Fibroblast of skin of left biceps (primary cell): ENCODE measurements at places on chromosomes 7 and 10.

DNA sequence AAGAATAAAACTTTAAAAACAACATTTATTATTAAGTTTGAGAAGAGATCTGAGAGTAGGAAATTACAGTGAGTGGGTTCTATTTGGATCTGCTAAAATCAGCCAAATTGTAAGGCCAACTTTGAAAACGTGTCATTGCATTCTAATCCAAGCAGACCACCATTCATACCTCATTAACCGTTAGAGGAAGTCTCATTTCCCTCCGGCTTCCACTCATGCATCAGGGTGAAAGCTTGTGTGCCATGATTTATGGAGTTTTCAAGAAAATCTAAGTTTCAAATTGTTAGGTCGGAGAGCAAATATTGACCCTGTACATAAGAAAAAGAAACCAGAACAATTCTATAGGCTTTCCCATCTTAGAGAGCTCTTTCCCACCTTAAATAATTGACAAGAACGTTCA, 166.6 kb upstream of the NRG3 start:
- no peak for DNase-seq

DNA sequence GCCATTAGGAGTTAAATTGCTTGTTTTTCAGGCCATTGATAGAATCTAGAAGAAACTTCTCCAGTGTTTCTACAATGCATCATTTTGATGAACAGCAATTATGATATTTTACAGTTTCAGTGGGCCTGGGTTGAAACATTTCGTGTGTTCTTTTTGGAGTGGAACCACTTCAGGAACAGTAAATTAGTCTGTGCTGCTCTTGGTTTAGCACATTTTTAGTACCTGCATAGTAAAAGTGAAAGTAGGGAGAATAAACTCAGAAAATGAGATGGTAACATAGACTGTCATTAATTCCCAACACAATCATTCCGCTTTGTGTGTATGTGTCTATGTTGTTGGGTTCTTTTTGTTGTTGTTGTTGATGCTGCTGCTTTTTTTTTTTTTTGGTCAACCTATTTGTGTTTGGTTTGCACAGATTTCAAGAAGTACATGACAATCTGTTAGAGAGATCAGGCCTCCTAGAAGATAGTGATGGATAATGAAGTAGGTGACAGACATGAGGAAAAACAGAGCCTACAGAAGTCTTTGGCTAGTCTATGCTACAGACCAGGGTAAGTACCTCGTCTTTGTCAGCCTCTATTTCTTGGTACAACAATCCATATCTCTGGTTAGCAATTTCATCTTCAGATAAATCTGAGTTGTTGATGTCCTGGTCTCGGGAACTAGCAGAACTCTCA, 154.0 kb upstream of the TARP start:
- DNase-seq: no peak

GRCh38 chr10:103800789-103801540, 54.4 kb downstream of the SH3PXD2A start:
- DNase-seq: no peak

- DNase-seq: no peak
Observed at GRCh38 chr7:39618868-39619267, 4.5 kb upstream of the RALA start.

DNA sequence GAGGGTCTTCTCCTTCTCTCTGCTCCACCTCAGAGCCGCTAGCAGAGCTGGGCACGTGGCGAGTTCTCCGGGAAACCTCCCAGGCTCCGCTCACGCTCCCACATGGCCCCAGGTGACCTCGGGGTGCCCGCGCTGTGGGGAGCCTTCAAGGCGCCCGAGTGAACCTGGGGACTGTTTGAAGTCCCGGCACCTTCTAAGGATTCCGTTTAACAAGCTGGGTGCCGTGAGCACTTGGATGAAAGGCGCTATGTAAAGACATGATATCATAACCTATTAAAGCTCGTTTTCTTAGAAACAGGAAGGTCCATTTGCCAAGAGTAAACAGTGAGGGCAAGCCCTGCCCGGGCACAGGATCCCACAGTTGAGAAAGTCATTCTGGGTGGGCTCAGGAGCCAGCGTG, 15.8 kb upstream of the MYL10 start:
- DNase-seq: no peak

GRCh38 chr7:36865019-36865418, 140.7 kb upstream of the AOAH start:
- DNase-seq: no peak

DNA sequence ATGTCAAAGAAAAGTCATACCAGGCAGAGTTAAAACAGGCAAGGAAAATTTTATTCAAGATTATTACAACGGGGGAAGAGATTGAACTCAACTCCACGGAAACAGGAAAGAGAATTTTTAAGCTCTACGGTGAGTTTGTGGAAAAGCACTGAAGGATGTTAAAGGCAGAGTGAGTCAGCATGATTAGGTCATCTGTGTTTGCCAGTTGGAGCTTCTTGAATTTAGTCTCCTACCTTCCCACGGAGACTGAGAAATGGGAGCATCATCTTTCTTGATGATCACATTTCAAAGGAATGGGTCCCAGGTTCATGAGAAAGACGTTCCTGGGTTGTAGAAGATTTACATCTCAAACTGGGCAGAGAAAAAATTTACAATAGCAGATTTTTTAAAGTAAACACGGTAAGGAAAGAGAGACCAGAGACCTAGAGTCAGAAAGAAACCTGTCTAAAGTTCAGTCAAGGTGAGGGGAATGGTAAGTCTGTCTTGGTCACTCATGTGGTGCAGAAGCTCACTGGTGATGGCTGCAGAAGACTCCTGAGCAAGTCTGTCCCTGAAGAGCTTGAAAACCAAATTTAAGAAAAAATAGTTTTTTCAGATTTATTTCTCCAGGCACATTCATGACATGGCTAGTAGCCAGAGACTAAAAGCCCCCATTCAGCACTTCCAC, 516.9 kb upstream of the LRRN3 start:
- DNase-seq: peak; percentile 8

DNA sequence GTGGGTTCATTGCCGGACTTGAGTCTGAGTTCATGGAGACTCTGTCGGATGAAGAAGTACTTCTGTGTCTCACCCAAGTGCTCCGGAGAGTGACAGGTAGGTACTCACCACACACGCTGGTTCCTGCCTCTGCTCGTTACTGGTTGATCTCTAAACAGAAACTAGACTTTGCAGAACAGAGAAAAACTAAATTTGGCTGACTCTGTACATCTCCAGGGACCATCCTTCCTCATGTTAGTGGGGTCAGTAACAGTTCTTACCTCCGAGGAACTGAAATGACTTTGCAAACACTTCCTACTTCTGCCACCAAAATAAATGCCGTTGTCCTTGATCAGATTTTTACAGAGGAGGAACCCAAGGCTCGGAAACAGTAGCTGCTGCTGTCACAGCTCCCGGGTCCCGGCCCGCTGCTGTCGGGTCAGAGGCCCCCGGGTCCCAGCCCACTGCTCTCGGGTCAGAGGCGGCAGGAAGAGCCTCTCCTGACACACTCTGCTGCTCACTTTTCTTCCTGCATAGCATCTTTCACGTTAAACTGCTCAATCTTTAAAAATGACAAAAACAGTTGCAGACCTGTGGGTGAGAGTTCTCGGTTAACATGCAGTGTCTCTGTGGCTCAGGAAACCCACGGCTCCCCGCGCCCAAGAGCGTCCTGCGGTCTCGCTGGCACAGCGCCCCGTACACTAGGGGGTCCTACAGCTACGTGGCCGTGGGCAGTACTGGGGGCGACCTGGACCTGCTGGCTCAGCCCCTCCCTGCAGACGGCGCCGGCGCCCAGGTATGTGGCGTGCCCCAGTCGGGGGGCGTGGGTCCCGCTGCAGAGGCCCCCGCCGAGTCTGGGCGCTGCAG, 4.8 kb upstream of the MTG1 start:
- no peak for DNase-seq

GRCh38 chr7:5265320-5266190, 17.2 kb upstream of the SLC29A4 start:
- DNase-seq: no peak

DNA sequence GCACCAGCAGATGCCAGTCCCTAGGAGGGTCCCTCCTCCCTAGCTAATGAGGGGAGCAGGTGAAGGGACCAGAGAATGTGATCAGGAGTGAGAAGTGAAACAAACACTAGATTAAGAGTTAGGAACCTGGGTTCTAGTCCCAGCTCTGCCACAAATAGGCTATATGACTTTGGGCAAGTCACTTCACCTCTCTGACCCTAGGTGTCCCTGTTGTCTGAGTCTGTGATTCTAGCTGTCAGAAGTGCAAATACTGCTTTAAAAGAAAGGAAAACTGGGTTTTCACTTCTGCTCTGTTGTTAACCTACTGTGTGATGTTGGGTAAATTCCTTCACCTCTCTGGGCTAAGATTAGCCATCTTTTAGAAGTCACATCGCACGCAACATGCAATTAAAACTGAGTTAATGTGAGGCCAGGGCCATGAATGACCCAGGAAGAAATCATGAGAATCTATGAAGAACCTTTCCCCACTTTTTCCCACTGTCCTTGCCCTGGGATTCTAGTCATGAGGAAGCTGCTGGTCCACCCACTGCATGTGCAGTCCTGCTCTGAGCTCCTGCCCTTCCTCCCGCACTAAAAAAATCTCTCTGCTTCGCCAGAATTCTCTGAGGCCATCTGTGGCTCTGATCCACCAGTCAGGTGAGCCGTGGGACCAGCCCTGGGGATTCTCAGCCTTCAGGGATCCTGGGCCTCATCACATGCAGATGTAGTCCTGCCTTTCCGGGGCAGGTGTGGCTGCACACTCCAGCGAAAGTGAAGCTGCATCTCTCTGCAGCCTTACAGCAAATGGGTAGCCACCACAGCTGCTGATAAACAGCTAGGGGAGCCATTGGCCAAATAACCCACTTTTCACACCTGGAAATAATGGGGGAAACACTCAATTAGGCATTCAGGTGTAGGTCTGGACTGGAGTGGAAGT, 181.7 kb downstream of the PLXNA4 start:
- DNase-seq: no peak

DNA sequence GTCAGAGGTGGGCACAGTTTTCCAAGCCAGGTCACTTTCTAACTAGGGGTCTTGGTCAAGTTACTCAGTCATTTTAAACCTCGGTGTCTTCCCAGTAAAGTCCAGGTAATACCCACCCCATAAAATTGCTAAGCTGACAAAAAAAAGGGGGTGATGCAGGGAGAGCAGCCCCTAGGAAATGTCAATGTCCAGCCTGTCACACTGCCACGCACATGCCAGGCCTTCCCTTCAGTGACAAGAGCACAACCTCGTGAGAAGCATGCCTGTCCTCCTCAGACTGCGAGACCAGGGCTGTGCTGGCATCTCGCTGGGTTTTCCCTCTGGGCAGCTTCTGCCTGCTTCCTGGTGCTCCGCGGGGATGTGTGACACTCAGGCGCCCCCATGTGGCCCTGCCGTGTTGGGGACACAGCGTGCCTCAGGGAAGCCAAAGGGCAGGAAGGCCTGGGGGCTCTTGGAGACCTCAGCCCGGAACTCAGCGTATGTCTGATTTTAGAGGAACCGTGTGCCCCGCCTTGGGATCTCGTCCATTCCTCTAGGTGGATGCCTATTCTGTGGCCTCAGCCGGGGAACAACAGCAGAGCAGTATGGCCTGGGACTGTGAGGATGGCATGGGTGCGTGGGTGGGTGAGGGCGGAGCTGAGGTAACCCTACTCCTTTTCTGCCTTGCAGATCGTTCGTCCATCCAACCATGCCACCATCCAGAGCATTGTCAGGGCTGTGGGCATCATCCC, 10.2 kb upstream of the GDF2 start:
- DNase-seq: peak; percentile 3

DNA sequence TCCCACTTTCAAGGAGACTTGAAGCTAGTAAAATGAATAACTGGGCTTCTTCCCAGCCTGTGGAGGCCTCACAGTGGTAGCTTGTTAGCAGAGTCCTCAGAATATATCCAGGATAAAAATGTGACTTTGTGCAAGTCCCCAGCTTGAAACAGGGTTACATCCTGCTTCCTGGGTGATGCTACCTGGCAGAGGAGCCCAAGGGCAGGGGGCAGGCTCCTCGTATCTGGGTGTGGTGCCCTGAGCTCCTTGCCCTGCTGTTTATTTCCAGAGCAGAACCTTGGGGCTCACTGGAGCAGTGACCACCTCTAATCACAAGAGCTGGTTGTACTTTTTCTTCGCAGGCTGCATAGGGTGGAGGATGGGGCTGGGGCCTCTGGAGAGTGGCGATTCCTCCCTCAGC, 94.8 kb downstream of the GRK5 start:
- no peak for DNase-seq

DNA sequence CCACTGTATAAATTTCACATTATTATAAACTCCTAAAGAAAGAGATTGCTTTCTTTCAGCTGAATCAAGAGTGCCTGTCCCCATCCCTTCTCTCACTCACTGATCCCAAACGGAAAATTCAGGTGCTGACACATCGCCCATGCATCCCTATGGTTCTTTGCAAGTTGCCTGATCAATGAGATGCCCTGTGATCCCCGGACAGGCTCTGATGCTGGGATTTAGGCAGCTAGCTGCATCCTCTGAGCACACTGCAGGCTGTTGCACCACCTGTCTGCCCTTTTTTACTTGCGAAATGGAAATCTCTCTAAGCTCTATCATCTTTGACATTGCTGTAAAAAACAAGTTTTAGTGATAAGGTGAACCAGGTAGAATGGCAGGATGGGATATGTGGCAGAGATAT, 456.5 kb downstream of the GATA3 start:
- DNase-seq: no peak

- DNase-seq: no peak
Observed at GRCh38 chr7:68679459-68680234, 918.6 kb upstream of the AUTS2 start.

- no peak for DNase-seq
Observed at GRCh38 chr7:30074422-30075030, 46.3 kb downstream of the PLEKHA8 start.

DNA sequence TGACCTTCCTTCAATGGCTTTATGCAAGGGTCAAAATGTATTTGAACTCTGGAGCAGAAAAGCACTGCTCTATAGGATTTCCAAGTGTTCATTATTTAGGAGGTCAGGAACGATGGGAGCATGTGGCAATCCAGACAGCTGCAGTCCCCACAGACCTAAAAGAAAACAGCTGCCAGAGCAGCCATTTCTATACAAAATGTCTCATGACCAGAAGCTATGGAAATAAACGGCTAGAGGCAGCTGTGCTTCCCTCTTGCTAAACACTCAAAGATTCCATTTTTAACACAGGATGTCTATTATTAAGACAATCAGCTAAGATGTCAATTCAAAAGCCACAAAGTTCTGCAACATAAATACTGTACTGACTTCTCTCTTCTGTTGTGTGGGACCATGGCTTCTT, 879.1 kb upstream of the C7orf33 start:
- DNase-seq: no peak

GRCh38 chr7:74615933-74616780, 41.4 kb upstream of the GTF2I start:
- DNase-seq: no peak
